RCC 7860 (cell line): ENCODE measurements at places on chromosomes 7 and 10.

- DNase-seq = no peak
Observed at GRCh38 chr7:38330039-38330438, 56.6 kb upstream of the TARP start.

DNA sequence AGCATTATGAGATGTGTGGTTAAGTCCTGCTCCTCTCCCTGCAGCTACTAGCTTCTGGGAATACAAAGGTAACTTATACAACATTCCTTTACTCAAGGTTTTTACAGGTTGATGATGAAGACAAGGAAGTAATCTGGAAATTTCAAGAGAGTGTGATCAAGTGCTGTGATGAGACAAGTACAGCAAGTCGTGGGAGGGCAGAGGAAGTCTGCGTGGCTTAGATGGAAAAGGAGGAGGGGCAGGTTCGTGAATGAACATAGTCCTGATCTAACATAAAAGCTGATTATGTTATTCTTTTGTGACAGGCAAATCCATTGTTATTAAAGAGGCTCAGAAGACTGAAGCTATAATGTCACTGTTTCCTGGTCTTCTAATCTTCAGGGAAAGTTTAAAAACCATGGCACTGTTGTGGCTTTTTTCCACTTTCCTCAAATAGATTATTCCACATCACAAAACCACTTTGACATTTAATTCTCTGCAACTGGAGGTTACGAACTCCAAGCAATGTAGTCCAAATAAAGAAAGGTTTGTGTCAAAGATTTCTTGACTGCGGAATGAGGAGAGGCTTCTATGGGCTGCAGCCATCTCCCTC, 84.1 kb downstream of the CPXM2 start:
- no peak for DNase-seq

DNA sequence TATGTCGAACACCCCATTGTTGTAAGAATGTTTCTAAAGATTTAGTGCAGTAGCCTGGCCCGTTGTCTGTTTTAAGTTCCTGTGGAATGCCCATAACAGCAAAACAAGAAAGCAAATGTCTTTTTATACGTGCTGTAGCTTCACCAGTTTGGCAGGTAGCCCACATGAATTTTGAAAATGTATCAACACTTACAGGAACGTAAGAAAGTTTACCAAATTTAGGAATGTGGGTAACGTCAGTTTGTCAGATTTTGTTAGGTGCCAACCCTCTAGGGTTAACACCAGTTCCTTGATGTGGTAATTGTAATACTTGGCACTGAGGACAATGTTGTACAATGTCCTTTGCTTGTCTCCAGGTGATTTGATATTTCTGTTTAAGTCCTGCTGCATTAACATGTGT, 3.2 kb upstream of the GIMAP4 start:
- no peak for DNase-seq

GRCh38 chr10:113665806-113666354, 2.0 kb upstream of the NRAP start:
- no peak for DNase-seq

DNA sequence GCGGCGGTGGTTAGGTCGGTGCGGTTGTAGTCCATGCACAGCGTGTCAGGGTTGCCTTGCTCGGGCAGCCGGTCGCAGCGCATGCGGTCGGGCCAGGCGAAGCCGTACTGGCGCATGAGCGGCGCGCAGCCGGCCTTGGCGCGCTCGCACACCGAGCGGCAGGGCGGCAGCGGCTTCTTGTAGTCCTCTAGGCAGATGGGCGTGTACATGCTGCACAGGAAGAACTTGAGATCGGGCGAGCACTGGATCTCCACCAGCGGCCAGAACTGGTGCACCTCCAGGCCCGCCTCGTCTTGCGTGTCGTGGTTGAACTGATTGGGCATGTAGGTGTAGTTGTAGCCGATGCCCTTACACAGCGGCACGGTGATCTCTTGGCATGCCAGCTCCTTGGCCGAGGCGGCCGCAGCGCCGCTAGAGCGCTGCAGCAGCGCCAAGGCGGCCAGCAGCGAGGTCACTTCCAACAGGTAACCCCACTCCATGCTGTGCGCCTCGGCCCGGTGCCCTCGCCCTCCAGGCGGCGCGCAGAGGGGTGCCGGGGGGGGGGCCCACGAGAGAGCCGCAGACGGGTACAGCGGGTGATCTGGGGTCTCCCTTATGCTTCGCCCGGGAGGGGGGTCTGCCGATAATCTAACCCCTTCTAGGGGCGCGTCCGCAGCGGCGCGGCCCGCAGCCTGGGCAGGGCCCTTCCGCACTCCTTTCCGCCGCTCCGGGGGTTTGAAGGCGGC, 983 bp downstream of the FZD8 start:
- DNase-seq = peak; percentile 70

DNA sequence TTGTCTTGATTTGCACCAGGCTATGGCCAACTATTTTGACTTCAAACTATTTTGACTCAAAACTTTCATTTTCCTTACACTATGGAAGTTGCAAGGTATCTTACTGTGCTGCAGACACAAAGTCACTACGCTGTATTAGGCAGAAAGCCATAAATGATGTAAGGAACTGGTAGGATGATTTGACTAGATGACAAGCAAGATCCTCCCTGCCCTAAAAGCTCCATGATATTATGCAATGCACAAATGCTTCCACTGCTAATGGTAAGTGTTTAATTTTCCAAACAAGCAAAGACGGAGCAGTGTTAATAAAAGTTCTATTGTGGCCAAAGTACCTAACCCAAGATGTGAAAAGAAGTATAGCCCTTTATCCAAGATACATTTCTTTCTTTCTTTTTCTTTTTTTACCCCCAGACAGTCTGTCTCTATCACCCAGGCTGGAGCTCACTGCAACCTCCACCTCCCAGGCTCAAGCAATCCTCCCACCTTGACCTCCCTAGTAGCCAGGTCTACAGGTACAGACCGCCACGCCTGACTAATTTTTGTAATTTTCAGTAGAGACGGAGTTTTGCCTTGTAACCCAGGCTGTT, 98.2 kb downstream of the ANK3 start:
- DNase-seq = no peak

DNA sequence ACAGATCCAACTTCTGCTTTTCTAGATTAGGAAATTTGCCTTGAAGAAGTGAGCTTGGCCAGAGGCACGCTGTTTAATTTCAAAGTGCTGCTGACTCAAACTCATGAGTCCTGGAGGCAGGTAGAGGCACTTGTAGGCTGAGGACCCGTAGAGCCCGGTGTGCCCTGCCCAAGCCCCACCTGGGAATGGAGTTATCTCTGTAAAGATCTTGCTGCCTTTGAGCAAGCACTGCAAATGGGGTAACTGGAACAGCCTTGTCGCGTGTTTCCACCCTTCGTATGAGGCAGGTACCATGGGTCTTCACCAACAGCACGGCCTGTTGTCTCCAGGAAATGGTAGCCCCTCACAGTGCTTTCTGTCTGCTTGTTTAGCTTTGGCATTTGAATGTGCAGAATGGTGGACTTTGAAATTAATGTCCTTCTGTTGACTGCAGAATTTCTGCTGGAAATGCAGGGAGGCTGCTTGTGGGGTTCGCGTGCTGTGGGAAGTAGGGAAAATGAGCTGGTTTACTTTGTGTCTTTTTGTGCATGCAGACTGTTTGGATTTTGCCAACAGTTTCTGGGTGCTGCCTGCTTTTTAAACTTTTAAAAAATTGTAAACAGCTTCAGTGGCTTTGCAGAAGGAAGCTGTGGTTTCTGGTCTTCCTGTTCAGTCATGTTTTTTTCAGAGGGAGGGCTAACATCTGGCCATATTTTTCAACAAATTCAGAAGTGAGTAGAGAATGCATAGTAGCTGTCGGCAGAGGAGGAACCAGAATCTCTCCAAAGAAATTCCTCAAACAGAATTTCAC, 27.2 kb downstream of the CCM2 start:
- no peak for DNase-seq

GRCh38 chr10:113266147-113266546, 286.7 kb upstream of the HABP2 start:
- no peak for DNase-seq

DNA sequence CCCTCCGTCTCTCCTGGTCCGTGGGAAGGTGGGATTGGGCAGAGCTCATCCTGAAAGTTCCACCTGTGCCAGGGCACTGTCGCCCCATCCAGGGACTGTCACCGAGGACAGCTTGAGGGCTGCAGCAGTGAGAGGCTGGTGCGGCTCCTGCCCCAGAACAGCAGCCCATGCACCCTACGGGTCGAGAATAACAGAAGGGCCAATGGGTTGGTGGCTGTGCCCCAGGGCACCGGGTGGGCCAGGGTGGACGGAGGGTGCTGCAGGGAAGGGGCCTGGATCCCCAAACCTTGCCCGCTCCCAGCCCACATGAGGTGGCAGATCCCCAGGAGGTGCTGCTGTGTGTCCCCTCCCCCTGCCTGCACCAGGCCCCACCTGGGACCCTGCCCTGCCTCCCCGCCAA, 23.9 kb downstream of the UNCX start:
- no peak for DNase-seq

DNA sequence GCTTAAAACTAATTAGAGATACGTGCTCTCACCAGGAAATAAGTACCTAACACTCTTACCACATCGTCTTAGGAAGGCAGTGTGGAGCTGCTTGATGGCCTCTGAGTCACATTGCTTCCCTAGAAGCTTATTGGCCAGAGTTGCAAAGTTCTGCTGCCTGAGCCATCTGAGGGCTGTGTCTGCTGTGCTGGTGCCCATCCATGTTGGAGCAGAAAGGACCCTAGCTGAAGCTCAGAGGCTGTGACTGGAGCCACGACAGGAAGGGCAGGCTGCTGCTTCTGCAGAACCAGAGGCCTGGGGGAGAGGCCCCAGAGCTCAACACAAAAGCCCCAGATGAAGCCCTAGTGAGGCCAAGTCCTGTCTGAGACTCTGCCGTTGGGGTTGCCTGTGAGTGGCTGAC, 64.8 kb upstream of the IGFBP3 start:
- DNase-seq = peak; percentile 58

DNA sequence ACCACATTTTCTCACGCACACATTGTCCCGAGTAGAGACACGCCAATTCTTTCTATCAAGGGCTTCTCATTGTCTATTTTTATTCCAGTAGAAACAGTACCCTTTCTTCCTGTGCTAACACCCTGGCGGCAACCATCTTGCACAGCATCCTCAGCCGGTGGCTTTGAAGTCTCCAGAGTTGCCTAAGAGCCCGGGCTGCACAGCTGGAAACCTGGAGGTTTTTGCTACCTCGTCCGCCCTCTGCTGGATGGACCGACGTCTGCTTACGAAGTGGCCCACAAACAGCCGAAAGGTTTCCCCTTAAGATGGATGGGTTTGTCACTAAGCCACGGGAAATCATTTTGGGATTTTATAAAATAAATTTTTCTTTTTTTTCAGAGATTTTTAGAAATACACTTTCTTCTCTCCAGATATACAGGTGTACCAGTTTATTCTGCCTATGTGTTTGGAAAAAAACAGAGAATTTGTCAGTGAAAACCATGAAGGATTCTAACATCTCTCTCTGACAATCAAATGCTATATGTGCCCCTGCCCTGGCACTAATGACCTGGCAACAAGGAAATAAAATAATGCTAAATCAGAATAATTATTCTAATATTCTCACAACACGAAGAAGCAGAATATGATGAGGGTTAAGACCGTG, 81.8 kb upstream of the FAM204A start:
- DNase-seq = peak; percentile 58

GRCh38 chr10:29328983-29329382, 40.1 kb downstream of the LYZL1 start:
- no peak for DNase-seq

DNA sequence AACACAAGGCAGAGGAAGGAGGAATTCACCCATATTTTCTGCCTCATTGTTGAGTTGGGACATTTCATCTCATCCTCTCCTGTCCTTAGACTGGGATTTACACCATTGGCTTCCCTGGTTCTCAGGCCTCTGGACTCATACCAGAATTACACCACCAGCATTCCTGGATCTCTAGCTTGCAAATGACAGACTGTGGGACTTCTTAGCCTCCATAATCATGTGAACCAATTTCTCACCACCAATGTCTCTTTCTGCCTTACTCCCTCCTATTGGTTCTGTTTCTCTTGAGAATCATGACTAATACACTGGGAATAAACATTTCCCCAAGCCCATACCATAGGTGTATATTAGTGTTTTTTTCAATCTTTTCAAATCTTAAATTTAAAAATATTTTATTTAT, 2.9 kb upstream of the ZNF33A start:
- DNase-seq = no peak

- peak; percentile 34 for DNase-seq
Observed at GRCh38 chr7:131502810-131503508, 53.5 kb downstream of the PODXL start.

DNA sequence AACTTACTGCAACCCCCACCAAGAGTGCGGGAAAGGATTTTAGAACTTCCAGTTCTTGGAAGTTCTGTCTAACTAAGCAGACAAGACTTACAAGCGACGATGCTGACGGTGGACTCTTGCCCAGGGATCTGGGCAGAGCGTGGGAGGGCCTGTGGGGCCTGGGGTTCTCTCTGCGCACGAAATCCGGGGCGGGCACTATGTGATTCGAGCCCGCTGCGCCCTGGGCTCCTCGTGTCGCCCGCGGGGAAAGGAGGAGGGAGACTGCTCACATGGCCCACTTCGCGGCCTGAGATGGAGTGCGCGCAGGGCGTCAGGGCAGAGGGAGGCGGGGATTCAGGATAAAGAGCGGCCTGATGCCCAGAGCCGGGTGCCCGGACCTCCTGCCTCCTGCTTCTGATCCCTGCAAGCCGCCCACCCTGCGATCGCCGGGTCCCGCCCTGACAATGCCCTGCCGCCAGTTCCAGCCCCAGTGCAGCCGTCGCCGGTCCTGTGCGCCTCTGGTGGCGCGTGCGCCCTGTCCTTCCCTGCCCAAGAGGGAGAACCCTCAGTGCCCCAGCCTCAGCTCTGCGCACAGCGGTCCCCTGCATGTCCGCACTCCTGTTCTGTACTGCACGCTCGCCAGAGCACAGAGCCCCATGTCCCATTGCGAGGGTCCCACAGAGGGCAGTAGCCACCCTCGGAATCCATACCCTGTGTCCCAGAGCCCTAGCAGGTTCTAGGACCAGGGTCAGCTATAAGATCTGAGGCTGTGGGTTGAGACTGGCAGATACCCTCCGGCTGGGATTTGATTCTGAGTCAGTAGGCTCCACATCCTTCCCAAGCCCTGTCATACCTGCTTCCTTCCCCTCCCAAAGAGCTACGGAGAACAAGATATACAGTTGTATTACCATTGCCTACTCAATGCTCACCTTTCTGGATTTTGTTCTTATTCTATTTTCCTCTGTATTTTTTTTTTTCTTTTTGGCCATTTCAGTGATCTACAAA, 99.4 kb upstream of the TMEM106B start:
- no peak for DNase-seq

DNA sequence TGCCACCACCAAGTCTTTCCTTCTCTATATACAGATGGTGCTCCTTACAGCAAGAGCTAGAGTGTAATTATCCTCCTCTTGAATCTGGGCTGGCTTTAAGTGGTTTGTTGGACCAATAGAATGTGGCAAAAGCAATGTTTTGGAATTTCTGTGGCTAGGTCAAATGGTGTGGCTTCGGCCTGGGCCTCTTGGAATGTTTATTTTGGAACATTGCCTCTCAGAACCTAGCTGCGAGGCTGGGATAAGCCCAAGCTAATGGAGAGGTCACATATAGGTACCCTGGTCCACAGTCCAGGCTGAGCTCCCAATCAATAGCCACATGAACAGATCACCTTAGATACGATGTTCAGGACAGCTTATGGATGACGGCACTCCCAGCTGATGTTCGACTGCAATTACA, 556.7 kb downstream of the TYW1 start:
- no peak for DNase-seq
